C1 segment of cervical spinal cord (tissue), 14 donors: ENCODE measurements at places on chromosomes 2 and 18.

DNA sequence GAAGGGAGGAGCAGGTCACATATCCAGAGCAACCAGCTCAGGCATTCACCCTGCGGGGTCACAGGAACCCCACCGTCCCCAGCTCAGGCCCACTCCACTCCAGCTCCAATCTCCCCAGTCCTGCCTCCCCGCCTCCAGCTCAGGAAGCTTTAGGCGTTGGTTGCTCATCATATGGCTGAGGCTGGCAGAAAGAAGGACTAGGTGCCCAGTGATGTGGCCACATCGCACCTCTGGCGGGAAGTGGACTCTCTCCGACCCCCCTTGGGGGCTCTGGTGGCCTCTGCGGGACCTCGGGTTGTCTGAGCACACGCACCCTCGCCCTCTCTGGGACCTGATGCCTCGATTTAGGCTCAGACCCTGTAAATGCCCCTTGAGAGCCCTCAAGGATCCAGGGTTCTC is 187.7 kb downstream of the ZFP36L2 start:
- no peak for DNase-seq

DNA sequence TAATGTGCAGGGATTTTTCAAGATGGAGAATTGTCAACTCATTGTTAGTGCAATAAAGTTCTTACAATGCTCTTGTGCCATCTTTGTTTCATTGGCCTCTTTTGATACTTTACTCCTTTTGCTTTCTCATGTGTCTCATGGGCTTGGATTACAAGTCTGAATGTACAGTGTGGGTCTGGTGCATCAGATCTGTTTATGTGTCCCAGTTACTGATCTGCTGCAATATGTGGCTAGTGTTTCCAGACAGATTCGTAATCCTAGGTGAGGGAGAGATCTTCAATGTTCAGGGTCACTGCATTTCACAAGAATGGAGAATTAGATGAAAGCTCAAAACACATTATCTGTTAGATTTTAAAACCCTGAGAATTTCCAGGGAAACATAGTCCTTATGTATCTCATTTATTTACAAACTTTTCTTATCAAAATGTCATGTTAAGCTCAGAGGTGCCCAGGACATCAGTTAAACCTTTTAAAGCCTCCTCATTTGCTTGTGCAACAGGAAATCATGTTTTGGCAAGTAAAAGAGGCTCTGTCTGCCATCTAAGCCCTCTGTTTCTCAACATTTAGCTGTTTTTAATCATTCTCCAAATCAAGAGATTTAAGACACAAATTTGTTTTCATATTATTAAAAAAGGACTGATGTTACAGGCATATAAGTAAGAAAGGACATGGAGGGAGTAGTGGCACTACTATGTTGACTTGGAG is 108.1 kb downstream of the NUP35 start:
- no peak for DNase-seq

DNA sequence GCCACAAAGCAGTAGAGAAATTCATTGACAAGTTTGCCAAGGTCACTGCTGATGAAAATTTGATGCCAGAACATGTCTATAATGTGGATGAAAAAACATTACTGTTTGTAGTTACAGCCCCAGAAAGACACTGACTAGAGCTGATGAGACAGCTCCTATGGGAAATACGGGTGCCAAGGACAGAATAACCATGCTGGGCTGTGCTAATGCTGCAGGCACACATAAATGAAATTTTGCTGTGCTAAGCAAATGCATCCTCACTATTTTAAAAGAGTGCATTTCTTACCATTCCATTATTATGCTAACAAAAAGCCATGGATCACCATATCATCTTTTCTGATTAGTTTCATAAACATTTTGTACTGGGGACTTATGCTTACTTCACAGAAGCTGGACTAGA is 208.2 kb downstream of the FHOD3 start:
- no peak for DNase-seq

GRCh38 chr2:201425952-201426351 is 25.3 kb downstream of the TRAK2 start:
- DNase-seq, result no peak

GRCh38 chr2:241910604-241911520 is 41.3 kb downstream of the RTP5 start:
- no peak for DNase-seq

DNA sequence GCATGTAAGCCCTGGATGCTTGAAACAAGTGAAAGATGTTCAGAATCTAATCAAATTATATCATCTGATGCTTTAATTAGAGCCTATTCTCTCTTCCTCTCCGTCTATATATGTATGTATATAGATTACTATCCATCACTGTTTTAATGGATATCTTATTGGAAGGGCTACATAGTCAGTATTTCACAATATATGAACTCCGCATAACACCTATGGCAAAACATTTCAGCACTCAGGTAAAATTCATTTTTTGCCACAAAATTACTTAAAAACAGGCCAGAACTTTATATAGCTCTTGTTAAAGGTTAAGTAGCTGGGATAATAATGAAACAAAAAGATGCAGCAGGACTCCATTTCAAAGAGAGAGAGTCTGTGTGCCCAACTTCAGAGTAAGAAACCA is 1.2 kb downstream of the PJVK start:
- no peak for DNase-seq

DNA sequence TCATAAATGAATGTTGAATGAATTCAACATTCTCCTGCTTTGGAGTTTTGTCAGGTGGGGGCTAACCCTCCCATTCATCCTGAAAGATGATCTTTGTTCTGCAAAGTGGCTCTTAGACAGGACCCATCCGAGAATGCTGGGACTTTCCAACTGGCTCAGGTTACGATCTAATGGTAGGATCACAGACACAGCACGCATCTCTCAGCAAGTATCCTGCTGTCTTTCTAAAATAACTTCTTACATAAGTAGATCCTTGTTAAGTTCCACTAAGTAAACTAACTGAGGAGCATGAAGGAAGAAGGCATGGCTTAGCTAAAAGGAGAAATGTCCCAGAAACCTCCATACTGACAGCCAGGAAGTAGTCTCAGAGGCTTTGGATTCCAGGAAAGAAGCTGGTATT is 23.7 kb downstream of the CYP27A1 start:
- no peak for DNase-seq

DNA sequence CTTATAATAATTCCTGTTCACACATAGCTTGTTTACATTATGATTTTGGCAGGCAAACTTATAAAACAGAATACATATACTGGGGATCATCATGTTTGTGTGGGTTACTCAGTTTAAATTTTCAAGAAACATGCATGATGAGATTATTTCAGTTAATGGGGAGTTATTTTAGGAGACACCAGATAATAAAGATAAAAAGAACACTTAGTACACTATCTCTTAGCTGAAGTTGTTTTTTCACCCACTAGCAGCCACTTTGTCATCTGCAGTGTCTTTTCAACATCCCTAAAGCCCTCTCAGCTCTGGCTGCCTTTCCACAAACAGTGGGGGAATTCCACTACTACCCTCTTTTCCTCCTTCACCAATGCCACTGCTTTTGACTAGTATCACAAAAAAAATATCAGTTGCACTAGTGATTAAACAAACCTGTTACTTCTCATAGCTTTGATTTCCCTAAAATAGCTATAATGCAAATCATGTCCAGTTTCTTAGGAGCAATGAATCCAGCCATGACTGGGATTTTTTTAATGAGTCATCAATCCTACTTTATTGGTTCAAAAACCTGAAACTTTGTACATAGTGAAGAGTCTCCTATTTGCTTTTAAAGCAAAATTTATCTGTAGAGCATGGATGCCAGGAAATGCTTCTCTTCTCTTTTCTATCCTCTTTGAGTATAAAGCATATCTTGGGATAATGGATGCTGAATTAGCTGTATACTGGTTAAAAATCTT is 156.7 kb upstream of the TFPI start:
- DNase-seq, result no peak

- no peak for DNase-seq
Measured at GRCh38 chr2:127174136-127174535, 46.0 kb downstream of the CYP27C1 start.

- DNase-seq, result no peak
Measured at GRCh38 chr18:45829855-45830254, 4.4 kb downstream of the SIGLEC15 start.

- no peak for DNase-seq
Measured at GRCh38 chr2:150554046-150554445, 66.6 kb upstream of the RND3 start.

- no peak for DNase-seq
Measured at GRCh38 chr2:235220331-235220730, 268.5 kb downstream of the SH3BP4 start.

DNA sequence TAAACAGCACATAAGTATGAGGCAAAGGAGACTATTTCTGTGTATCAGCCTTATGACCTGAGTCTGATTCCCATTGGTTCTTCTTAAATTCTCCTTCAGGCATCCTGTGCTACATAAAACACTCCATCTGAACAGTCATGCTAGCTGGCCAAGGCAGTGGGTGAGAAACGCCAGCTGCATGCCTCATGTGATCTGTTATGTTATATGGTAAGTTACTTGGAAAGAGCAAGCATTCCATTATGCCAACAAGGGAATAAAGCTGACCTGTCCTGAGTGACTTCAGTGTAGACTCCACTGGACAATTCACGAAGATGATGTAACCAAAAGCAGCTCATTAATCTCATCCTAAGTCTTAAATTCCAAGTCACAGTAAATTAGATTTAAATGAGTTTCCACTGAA is 216.5 kb upstream of the FN1 start:
- no peak for DNase-seq

DNA sequence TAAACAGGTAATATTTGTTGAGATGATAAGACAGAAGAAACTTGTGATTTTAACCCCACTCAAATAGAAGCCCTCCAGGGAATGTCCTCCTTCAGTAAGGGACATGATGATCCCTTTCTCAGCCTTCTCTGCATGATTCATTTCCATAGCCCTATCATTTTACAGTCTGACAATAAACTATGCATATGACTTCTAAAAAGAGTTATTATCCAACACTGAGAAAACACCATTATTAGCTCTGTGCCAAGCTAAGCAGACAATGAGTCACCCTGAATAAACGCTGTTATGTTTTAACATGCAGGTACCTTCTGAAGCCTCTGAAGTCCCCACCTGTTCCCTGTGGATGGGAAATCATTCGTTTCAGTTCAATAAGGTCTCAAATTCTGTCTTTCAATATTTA is 54.7 kb downstream of the DTNB start:
- no peak for DNase-seq

DNA sequence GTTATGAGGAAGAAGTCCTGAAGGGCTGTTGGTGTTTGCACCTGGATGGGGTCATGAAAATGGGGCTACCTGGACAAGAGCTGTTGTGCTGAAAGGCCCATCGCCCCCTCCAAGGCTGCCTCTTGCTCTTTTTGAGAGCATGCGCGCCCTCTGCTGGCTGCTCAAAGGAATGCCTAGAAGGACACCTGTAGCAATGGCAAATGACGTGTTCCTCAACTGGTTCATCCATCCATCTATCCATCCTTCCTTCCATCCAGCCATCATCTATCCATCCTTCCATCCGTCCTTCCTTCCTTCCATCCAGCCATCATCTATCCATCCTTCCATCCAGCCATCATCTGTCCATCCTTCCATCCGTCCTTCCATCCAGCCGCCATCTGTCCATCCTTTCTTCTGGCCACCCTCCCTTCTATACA is 17.2 kb upstream of the RPL31 start:
- peak; percentile 33 for DNase-seq

DNA sequence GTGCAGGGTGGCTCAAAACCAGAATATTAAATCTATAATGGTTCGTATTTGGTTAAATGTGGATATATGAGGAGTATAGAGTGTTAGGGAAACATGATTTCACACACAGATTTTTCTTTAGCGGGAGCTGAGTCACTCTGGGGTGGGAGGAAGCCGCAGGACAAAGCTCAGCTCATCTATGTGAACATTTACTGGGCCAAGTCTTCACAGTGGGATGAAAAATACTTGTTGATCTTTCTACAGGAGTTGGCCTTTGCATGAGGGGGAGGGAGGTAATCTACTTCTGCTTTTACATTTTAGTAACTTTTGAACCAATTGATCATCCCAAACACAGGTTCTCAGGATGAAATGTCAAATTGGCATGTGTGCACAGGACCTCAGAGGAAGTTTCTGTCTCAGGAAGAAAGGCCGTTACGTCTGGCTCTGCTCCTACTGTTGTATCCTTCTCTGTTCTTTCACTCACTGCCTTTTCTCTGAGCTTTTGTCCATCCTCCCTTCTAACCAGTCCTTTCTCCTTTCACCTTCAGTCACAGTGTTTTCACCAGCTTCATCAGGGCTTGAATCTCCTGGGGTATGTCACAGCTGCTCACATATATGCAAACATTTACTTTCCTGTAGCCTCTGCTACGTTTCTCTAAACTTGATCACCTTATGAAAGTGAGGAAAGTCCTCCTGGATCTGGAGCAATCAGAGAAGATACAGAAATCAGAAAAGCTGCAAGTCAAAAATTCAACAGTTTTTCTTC is 943.3 kb upstream of the FANCL start:
- DNase-seq, result no peak

- DNase-seq, result no peak
Measured at GRCh38 chr2:67877301-67877700, 185.5 kb downstream of the C1D start.

GRCh38 chr2:240418311-240418710 is 17.2 kb upstream of the GPC1 start:
- DNase-seq, result no peak

GRCh38 chr2:235557903-235558302 is 64.1 kb downstream of the AGAP1 start:
- no peak for DNase-seq

- no peak for DNase-seq
Measured at GRCh38 chr2:5433855-5434254, 258.3 kb upstream of the SOX11 start.

DNA sequence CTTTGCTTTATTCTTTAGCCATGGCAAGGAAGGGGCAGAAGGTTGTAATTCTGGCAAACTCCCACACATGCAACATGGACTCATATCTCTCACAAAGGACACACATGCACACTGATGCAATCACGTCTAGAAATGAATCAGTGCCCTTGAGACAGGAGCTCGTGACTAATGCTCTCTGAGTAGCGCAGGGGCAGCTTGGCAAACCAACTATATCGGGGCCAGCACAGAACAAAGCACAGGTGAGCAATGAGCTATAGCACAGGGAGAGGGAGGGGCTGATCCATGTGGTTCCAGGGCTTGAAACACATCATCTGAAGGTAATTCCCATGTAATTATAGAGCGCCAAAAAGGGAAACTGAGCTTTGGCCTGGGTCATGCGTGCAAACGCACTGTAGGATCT is 165.2 kb upstream of the KLF7 start:
- no peak for DNase-seq

DNA sequence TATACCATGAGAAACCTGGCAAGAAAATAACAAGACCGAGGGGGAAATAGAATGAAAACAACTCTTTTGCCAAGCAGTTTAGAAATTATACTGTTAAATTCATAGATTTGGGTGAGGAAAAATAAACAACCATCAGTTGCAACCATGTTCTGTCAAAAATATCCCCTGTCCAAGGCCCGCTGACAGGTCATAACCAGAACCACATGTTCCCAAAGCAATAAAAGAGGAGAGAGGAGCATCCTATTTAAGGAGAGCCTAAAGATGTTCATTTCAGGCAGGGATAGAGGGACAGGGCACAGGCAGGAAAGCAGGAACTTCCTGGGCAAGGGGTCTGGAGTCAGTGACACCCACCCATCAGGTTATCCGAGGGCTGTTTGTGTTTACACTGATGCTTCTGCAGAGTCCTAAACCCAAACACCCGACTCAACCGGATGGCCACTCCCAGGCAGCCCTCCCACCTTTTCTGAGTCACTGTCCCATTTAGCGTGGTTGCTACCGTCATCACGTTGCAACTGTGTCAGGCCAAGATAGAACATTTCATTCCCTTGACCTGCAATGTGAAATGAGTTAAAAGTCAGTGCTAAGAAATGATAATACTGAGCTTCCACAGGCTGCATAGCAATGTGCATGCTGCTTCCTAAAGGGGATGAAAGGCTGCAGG is 468.3 kb upstream of the RAB12 start:
- no peak for DNase-seq
